Thyroid gland (tissue), 4 donors: ENCODE measurements at places on chromosomes 2 and 18. TPM values are rescaled to one million over a fixed set of nuclear protein-coding genes. Genes with fewer than 3 reads are reported as not detected.

- H3K4me1 ChIP-seq = no peaks in the 10 kb centered on the region
- no peak overlapping the region for H3K4me3 ChIP-seq
- no peaks in the 10 kb centered on the region for H3K36me3 ChIP-seq
- no peak overlapping the region for H3K27ac ChIP-seq
Observed at GRCh38 chr2:146481629-146482028, 1363.2 kb upstream of the ACVR2A start.

Gene CELF4
- total RNA-seq = 4.3 TPM

GRCh38 chr2:190121971-190122370, 59.4 kb upstream of the MSTN start:
- DNase-seq = no peak
- H3K27ac ChIP-seq = no peak overlapping the region
- H3K27me3 ChIP-seq = no peaks in the 10 kb centered on the region
- no peaks in the 10 kb centered on the region for H3K4me1 ChIP-seq
- no peaks in the 10 kb centered on the region for H3K36me3 ChIP-seq
- no peak overlapping the region for H3K4me3 ChIP-seq

Gene CRYGC
- total RNA-seq = not detected

- no peaks in the 10 kb centered on the region for H3K27me3 ChIP-seq
- H3K4me3 ChIP-seq = no peak overlapping the region
- H3K36me3 ChIP-seq = no peaks in the 10 kb centered on the region
- no peaks in the 10 kb centered on the region for H3K4me1 ChIP-seq
Observed at GRCh38 chr2:57674025-57674424, 372.6 kb upstream of the VRK2 start.

DNA sequence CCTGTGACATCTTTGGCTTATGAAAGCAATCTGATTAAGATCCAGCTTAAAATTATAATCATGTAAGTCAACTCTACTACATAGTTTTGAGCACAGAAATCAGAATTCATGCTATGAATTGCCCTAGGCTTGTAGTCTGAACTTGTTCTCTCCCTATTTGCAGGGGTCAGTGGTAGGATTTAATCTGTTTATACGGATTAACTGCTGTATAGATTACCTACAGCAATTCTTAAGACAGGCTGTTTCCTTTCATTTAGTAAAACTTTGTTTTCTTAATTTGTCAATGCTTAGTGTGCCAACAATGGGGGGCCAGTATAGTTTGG, 287.9 kb downstream of the PDE11A start:
- H3K4me3 ChIP-seq = no peak overlapping the region
- no peaks in the 10 kb centered on the region for H3K36me3 ChIP-seq
- H3K27me3 ChIP-seq = no peaks in the 10 kb centered on the region
- no peaks in the 10 kb centered on the region for H3K4me1 ChIP-seq
- DNase-seq = no peak
- no peak overlapping the region for H3K27ac ChIP-seq

- DNase-seq = no peak
- H3K36me3 ChIP-seq = no peaks in the 10 kb centered on the region
- no peak overlapping the region for H3K4me3 ChIP-seq
- H3K27ac ChIP-seq = no peak overlapping the region
- no peaks in the 10 kb centered on the region for H3K27me3 ChIP-seq
Observed at GRCh38 chr2:191064590-191064989, 50.6 kb upstream of the STAT1 start.

- no peaks in the 10 kb centered on the region for H3K27me3 ChIP-seq
- DNase-seq = peak; percentile 84
- H3K4me3 ChIP-seq = no peak overlapping the region
Observed at GRCh38 chr2:60368456-60368855, 185.0 kb downstream of the BCL11A start.

GRCh38 chr2:99552529-99552928, 62.7 kb upstream of the REV1 start:
- H3K36me3 ChIP-seq = no peaks in the 10 kb centered on the region
- H3K27ac ChIP-seq = no peak overlapping the region
- DNase-seq = peak; percentile 56

Gene TMEM131
- total RNA-seq = 32.8 TPM

- H3K4me1 ChIP-seq = peaks cover 21% of the 10 kb centered on the region
- H3K36me3 ChIP-seq = peaks cover 10% of the 10 kb centered on the region
- H3K27ac ChIP-seq = no peak overlapping the region
- no peaks in the 10 kb centered on the region for H3K27me3 ChIP-seq
Observed at GRCh38 chr2:111168528-111169239, 48.0 kb downstream of the BCL2L11 start.

Gene TMEM127
- total RNA-seq = 47.3 TPM

DNA sequence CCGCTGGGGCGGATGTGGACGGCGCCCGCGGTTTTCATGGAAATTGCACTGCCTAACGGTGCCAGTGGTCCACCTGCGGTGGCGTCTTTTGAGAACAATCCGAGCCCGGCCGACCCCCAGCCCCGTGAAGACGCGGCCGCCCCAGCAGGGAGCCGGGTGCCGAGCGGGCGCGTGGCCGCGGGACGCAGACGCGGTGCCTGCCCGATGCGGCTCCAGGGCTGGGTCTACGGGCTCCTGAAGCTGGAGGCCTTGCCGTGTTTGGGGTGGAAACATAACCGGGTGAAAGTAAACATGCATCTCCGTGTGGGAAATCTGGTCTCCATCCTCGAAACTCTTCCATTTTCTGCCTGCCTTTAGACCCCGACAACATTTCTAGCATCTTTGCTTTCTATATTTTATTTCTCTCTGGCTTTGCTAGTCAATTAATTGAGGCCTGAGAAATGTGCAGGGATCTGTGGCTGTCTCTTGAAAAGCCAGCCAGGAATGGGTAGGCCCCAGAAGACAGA, 572 bp downstream of the INPP4A start:
- H3K36me3 ChIP-seq = no peaks in the 10 kb centered on the region
- H3K4me1 ChIP-seq = peaks cover 16% of the 10 kb centered on the region
- H3K4me3 ChIP-seq = peak overlapping the region; percentile 68
- no peaks in the 10 kb centered on the region for H3K27me3 ChIP-seq
- peak overlapping the region; percentile 51 for H3K27ac ChIP-seq

GRCh38 chr2:60554074-60554645, 706 bp upstream of the BCL11A start:
- H3K36me3 ChIP-seq = no peaks in the 10 kb centered on the region
- DNase-seq = peak; percentile 56
- H3K27me3 ChIP-seq = peaks cover 3% of the 10 kb centered on the region
- H3K4me1 ChIP-seq = peaks cover 28% of the 10 kb centered on the region

Gene RELCH
- total RNA-seq = 101 TPM

DNA sequence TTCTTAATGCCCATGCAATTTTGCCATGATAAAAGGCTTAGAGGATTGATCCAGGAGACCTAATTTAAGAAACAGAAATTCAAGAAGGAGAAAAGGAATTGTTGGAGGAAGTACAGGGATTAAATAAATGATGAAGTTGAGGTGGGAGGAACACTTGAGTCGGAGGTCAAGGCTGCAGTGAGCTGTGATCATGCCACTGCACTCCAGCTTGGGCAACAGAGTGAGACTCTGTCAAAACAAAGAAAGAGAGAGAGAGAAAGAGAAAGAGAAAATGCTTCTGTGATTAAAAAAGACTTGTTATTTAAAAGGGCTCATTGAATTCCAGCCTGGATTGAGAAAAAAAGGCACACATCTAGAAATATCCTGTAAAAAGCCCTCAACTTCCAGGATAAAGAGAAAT, 123.2 kb downstream of the B3GNT2 start:
- peaks cover 13% of the 10 kb centered on the region for H3K4me1 ChIP-seq
- peak; percentile 67 for DNase-seq
- H3K4me3 ChIP-seq = no peak overlapping the region

Gene RPRM
- 2.4 TPM for total RNA-seq

Gene ANKRD30BL
- total RNA-seq = not detected

Gene TMEM178A
- 6.5 TPM for total RNA-seq

GRCh38 chr18:3037423-3037915, 24.5 kb upstream of the LPIN2 start:
- no peak overlapping the region for H3K4me3 ChIP-seq
- no peak overlapping the region for H3K27ac ChIP-seq
- no peaks in the 10 kb centered on the region for H3K36me3 ChIP-seq
- no peak for DNase-seq
- H3K4me1 ChIP-seq = no peaks in the 10 kb centered on the region

DNA sequence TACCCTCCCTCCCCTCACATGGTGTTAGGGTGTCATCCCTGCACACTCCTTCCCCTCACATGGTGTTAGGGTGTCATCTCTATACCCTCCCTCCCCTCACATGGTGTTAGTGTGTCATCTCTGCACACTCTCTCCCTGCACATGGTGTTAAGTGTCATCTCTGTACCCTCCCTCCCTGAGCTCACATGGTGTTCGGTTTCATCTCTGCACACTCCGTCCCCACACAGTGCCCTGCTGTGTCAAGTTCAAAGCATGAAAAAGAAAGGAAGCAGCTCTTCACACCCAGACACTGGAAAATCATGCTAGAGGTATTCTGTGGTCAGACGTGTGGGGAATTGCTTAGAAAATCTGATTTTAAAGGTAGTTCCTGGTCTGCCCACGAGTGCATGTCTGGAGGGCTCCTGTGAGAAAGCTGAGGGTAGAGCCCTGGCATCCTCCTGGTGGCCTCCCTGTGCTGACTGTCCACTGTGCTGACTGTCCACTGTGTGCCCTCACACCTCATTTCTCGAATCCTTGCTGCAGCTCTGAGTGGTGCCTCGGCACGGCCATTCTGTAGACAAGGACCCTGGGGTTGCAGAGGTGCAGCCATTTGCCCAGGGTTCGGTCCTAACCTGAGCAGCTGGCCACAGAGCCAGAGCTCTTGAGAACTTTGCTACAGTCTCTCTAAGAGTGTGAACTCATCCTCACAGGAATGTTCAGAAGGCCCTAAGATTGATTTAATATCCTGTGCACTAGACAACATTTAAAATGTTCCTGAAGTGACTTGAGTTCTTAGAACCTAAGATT, 69.1 kb upstream of the NFATC1 start:
- H3K36me3 ChIP-seq = peaks cover 8% of the 10 kb centered on the region
- no peak for DNase-seq

Gene COL4A4
- total RNA-seq = 37.3 TPM

DNA sequence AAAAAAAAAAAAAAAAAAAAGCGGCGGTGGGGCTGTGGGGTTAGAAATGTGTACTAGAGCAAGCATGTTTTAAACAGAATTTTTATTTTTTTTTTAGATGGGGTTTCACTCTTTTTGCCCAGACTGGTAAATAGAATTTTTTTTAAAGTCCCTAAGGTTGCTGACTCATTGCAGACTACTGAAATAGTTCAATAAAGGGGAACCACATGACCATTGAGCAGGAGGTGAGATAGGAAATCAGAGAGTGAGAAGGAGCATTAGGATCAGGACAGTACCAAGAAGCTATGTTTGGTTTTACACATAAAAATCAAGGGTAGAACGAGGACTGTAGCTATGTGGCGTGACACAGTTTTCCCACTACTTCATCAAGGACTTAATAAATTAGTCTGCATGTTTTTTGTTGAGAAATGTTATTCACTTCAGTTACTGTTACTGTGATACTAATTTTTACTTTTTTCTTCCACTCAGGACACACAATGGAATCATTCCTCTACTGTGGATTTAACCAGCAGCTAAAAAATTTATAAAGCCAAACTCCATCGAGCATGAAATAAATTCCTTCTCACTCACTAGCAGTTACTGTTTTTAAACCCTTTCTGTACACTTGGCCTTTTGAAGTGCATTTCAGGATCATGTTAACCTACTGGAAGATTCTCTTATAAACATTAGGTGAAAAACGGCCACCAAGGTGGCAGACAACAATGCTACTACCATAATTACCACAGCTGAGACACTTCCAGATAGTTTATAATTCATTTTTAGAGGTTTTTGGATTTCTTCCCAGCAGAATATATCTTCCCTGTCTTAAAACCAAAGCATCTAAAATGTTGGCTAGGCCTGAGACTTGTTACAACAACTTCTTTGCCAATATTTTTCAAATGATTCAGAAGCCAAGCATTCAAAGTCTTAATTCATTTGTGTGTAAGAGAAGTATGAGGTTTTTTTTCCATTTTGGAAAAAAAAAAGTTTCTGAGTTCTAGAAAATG, 33.2 kb downstream of the LAMA1 start:
- DNase-seq = no peak
- H3K4me1 ChIP-seq = peaks cover 60% of the 10 kb centered on the region
- no peaks in the 10 kb centered on the region for H3K36me3 ChIP-seq
- no peaks in the 10 kb centered on the region for H3K27me3 ChIP-seq
- no peak overlapping the region for H3K4me3 ChIP-seq
- H3K27ac ChIP-seq = peak overlapping the region; percentile 68

DNA sequence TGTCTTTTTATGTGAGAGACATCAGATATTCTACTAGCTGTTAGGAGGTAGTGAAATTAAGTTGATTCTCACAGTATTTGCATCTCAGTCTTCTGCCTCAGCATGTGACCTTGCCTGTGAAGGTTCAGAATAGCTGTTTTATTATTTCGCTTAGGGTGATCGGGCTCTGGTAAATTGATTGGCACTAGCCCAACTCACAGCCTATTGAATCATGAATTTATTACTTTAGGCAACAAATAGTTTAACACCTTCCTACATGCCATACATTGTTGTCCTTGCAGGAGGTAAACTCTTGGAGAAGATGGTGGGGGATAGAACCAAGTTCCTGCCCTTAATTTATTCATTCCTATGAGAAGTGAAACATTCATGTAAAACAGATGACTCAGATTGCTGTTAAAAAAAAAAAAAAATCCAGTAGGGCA, 101.9 kb downstream of the GPD2 start:
- no peaks in the 10 kb centered on the region for H3K36me3 ChIP-seq

- no peak overlapping the region for H3K4me3 ChIP-seq
- no peaks in the 10 kb centered on the region for H3K4me1 ChIP-seq
- no peaks in the 10 kb centered on the region for H3K27me3 ChIP-seq
- no peak for DNase-seq
Observed at GRCh38 chr2:120598416-120598815, 137.3 kb upstream of the GLI2 start.

DNA sequence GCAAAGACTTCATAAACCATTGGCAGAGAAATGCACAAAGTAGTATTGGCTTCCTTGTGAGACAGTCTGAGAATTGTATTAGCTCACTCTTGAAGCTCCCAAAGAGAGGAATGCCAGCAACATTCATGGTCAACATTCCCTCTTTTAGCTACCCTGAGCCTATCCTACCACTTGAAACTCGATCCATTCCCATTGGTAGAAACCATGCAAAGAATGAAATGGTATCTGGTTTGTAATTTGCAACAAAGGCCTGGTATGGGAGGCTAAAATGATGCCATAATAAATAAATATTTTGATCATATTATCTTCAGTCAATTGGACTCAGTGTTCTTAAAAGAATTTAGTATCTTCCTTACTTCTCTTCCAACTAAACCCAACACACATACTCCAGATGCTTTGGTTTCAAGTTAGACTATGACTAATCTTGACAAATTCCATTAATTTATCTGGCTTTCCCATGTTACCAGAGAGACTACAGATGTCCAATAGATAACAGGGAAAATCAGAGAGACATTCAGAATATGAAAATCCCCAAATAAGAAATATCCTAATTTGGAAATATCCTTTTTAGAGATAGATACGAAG, 102.9 kb downstream of the DHRS9 start:
- H3K36me3 ChIP-seq = peaks cover 34% of the 10 kb centered on the region
- no peak for DNase-seq
- H3K27me3 ChIP-seq = no peaks in the 10 kb centered on the region
- no peak overlapping the region for H3K27ac ChIP-seq

GRCh38 chr2:118102433-118103082, 14.3 kb downstream of the INSIG2 start:
- no peak overlapping the region for H3K4me3 ChIP-seq
- DNase-seq = no peak
- no peaks in the 10 kb centered on the region for H3K27me3 ChIP-seq
- H3K27ac ChIP-seq = no peak overlapping the region
- no peaks in the 10 kb centered on the region for H3K36me3 ChIP-seq

Gene OR6B2
- total RNA-seq = not detected
